ENCODE measurements at places on chromosomes 16 and 17.

GRCh38 chr17:31815212-31815730 lies 43.8 kb downstream of the COPRS start:
- no peak overlapping the region for H3K27ac ChIP-seq
- H3K4me1 ChIP-seq: no peaks in the 10 kb centered on the region
- no peaks in the 10 kb centered on the region for H3K36me3 ChIP-seq
- peaks cover 12% of the 10 kb centered on the region for H3K27me3 ChIP-seq
- no peak overlapping the region for H3K4me3 ChIP-seq

GRCh38 chr16:9708972-9709620 lies 473.1 kb downstream of the GRIN2A start:
- H3K36me3 ChIP-seq: no peaks in the 10 kb centered on the region
- H3K4me3 ChIP-seq: no peak overlapping the region
- H3K27ac ChIP-seq: no peak overlapping the region
- H3K27me3 ChIP-seq: no peaks in the 10 kb centered on the region
- H3K4me1 ChIP-seq: no peaks in the 10 kb centered on the region

- DNase-seq: no peak
- H3K27ac ChIP-seq: no peak overlapping the region
- H3K4me1 ChIP-seq: no peaks in the 10 kb centered on the region
- H3K36me3 ChIP-seq: peaks cover 9% of the 10 kb centered on the region
- H3K27me3 ChIP-seq: no peaks in the 10 kb centered on the region
These were observed 17.1 kb upstream of the CLEC18A start for GRCh38 chr16:69934044-69934443.

DNA sequence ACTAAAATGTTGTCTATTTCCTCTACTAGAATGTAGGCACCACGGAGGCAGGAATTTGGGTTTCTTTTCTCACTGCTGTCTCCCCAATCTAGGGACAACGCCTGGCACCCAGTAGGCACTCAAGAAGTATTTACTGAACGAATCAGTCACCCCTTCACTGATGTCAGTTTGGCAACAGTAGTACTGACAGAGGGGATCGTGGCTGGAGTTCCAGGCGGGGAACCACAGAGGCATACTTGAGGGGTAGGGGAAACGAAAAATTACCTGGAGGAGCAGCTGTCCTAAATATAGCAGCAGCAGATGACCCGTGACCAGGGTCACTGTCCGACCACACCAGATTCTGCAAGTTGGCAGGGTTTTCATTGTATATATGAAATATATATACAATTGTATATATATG lies 33.3 kb downstream of the TRIM25 start:
- H3K4me3 ChIP-seq: no peak overlapping the region
- H3K27me3 ChIP-seq: peaks cover 1% of the 10 kb centered on the region
- H3K36me3 ChIP-seq: no peaks in the 10 kb centered on the region
- DNase-seq: no peak
- peaks cover 3% of the 10 kb centered on the region for H3K4me1 ChIP-seq

DNA sequence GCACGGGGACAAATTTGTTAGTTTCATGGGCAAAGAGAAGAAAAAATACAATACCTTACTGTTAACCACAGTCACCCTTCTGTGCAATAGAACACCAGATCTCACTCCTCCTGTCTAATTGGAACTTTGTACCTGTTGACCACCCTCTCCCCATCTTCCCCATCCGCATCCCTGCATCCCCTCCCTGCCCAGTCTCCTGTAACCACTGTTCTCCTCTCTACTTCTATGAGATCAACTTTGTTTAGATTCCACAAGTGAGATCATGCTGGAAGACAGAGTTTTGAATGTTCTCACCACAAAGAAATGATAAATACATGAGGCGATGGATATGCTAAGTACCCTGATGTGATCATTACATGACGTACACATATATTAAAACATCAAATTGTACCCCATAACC lies 47.7 kb downstream of the CLEC16A start:
- peaks cover 49% of the 10 kb centered on the region for H3K36me3 ChIP-seq
- peak overlapping the region; percentile 79 for H3K27ac ChIP-seq
- H3K27me3 ChIP-seq: no peaks in the 10 kb centered on the region
- H3K4me1 ChIP-seq: peaks cover 67% of the 10 kb centered on the region
- H3K4me3 ChIP-seq: no peak overlapping the region

- no peaks in the 10 kb centered on the region for H3K27me3 ChIP-seq
- no peak overlapping the region for H3K4me3 ChIP-seq
These were observed 406.6 kb upstream of the EEF2KMT start for GRCh38 chr16:5504064-5504781.

GRCh38 chr17:31144428-31144827 lies 49.7 kb downstream of the NF1 start:
- H3K4me3 ChIP-seq: no peak overlapping the region

- peaks cover 7% of the 10 kb centered on the region for H3K36me3 ChIP-seq
- H3K4me1 ChIP-seq: no peaks in the 10 kb centered on the region
- no peak overlapping the region for H3K27ac ChIP-seq
- H3K27me3 ChIP-seq: peaks cover 4% of the 10 kb centered on the region
These were observed 211.8 kb downstream of the ZNF423 start for GRCh38 chr16:49644145-49644463.

- peaks cover 21% of the 10 kb centered on the region for H3K4me1 ChIP-seq
- no peaks in the 10 kb centered on the region for H3K36me3 ChIP-seq
- H3K27me3 ChIP-seq: no peaks in the 10 kb centered on the region
- H3K4me3 ChIP-seq: no peak overlapping the region
- DNase-seq: peak; percentile 30
- peak overlapping the region; percentile 78 for H3K27ac ChIP-seq
These were observed 16.3 kb downstream of the ERAL1 start for GRCh38 chr17:28871056-28871579.

DNA sequence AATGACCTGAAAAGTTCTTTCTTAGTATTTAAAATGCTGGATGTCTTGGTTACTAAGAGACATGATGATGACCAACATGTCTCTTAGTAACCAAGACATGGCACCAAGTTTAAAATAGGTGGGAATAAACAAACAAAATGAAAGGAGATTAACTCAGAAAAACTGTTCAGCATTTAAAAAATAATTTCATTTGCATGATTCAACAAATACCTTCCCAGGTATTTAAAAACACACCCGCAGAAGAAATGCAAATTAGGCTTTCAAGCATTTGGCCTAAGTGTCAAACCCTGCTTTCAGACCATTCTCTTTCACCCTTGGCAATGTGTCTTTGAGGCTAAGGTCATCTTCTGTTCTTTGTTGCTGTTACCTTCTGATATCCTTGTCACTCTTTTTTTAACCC lies 91.4 kb upstream of the CORO6 start:
- H3K27ac ChIP-seq: peak overlapping the region; percentile 27
- no peak overlapping the region for H3K4me3 ChIP-seq
- H3K36me3 ChIP-seq: peaks cover 4% of the 10 kb centered on the region
- DNase-seq: no peak
- H3K27me3 ChIP-seq: no peaks in the 10 kb centered on the region

GRCh38 chr16:71540-72401 lies 660 bp downstream of the RHBDF1 start:
- no peaks in the 10 kb centered on the region for H3K36me3 ChIP-seq
- H3K27ac ChIP-seq: no peak overlapping the region

- H3K4me1 ChIP-seq: peaks cover 47% of the 10 kb centered on the region
- H3K4me3 ChIP-seq: no peak overlapping the region
- no peak for DNase-seq
- no peaks in the 10 kb centered on the region for H3K27me3 ChIP-seq
These were observed 20.6 kb downstream of the MPRIP start for GRCh38 chr17:17062866-17063265.

GRCh38 chr16:24635900-24636610 lies 93.4 kb upstream of the TNRC6A start:
- H3K27ac ChIP-seq: no peak overlapping the region
- H3K36me3 ChIP-seq: no peaks in the 10 kb centered on the region
- H3K27me3 ChIP-seq: peaks cover 14% of the 10 kb centered on the region
- H3K4me3 ChIP-seq: no peak overlapping the region
- H3K4me1 ChIP-seq: no peaks in the 10 kb centered on the region

DNA sequence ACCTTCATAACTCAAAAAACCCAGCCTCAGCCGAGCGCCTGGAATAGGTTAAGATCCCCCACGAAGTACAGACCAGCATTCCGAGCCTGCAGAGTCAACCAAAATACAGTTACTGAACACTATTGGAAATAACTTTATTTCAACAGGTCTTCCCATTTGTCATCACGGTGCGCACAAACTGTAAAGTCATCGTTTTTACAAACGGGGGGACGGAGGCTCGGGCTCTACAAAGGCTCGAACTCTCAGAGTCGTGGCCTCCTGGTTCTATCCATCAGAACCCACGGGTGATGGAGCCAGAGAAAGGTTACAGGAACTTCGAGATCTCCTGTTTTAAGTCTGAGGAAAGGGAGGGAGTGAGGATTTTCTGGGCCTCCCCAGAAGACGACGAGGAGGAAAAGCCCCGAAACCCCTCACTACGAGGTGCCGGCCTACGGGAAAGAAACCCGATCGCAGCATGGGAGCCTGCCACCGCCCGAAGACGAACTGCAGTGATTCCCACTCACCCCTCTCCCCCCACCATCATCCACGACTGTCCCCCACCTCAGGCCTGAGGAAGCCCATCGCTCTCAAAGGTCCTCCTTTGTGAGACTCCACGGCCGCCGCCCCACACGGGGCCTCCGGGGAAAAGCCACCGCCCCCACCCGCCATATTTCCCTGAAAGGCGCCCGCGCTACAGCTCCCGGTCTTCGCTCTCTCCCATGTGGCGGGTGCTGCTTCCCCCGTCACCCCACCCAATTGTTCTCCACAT lies 917 bp downstream of the YWHAE start:
- H3K4me1 ChIP-seq: peaks cover 44% of the 10 kb centered on the region
- peak overlapping the region; percentile 100 for H3K4me3 ChIP-seq
- H3K27ac ChIP-seq: peak overlapping the region; percentile 100
- H3K27me3 ChIP-seq: peaks cover 2% of the 10 kb centered on the region
- H3K36me3 ChIP-seq: peaks cover 36% of the 10 kb centered on the region

DNA sequence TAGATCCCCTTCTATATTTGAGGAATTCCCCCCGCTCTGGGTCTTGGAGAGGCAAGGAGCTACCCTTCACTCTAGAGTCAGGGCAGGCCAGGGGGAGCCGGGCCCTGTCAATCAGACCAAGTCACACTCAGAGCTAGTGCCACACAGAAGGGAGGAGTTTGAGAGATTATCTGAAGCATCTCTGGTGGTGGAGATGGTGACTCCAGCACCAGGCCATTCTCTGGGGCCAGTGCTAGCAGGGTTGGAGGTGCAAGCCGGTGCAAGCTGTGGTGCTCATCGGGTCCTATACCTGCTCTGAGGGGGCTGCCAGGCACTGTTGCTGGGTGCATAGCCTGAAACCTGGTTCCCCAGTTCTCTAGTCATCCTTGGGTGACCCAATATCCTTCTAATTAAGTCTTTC lies 201.2 kb downstream of the COPRS start:
- no peaks in the 10 kb centered on the region for H3K36me3 ChIP-seq
- no peaks in the 10 kb centered on the region for H3K4me1 ChIP-seq
- peaks cover 25% of the 10 kb centered on the region for H3K27me3 ChIP-seq
- no peak overlapping the region for H3K27ac ChIP-seq
- DNase-seq: no peak

Measured in activated naive CD8-positive, alpha-beta T cell treated with anti-CD3 and anti-CD28 coated beads, Interleukin-2, amount 50 U/mL, for 24 hours (primary cell).